ENCODE measurements at places on chromosomes 2 and 18.

- DNase-seq = no peak
Measured at GRCh38 chr2:40824278-40824677, 372.4 kb upstream of the SLC8A1 start.

DNA sequence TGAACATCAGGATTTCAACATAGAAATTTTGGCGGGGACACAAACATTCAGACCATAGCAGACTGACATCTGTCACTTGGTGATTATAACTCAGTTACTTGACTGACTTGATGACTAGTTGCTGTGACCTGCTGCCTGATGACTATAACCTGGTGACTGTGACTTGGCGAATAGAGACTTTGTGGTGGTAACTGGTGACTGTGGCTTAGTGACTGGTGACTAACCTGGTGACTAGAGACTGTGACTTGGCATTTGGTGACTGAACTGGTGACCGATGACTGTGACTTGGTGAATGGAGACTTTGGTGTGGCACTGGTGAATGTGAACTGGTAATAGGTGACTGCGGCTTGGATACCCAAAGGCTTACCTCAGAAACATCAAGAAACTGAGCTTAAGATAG lies 563.1 kb upstream of the FAM98A start:
- no peak for DNase-seq

GRCh38 chr2:219175486-219175885 lies 1.2 kb downstream of the CNPPD1 start:
- no peak for DNase-seq

- no peak for DNase-seq
Measured at GRCh38 chr2:219918944-219919343, 291.5 kb downstream of the SLC4A3 start.

GRCh38 chr2:109265953-109266352 lies 136.9 kb downstream of the SH3RF3 start:
- DNase-seq = no peak

DNA sequence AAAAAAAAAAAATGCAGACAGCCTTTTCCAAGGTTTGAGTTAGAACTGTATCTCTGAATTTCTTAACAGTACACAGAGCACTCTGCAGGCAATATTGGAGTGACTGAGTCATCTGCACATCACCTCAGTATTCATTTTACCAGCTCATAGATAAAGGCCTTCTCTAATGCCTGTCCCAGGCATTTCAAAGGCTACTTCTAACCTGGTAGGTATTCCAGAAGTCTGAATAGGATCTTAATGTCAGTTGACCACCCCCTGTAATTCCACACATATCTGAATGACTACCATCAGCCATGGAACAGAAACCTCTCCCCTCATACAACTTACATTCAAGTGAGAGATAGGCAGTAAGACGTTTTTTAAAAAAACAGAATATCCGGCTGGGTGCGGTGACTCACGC lies 9.0 kb downstream of the METTL21A start:
- DNase-seq = peak; percentile 53

- no peak for DNase-seq
Measured at GRCh38 chr2:137826373-137827372, 137.6 kb upstream of the HNMT start.

DNA sequence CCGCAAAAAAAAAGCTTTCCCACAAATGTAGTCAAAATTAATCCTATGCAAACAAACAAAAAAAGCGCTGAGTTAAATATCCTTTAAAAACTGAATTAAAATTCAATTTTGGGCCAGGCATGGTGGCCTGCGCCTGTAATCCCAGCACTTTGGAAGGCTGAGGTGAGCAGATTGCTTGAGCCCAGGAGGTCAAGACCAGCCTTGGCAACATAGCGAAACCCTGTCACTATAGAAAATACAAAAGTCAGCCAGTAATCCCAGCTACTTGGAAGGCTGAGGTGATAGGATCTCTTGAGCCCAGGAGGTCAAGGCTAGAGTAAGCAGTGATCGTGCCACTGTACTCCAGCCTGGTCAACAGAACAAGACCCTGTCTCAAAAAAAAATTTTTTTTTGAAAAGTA lies 8.8 kb upstream of the MARCHF7 start:
- no peak for DNase-seq

DNA sequence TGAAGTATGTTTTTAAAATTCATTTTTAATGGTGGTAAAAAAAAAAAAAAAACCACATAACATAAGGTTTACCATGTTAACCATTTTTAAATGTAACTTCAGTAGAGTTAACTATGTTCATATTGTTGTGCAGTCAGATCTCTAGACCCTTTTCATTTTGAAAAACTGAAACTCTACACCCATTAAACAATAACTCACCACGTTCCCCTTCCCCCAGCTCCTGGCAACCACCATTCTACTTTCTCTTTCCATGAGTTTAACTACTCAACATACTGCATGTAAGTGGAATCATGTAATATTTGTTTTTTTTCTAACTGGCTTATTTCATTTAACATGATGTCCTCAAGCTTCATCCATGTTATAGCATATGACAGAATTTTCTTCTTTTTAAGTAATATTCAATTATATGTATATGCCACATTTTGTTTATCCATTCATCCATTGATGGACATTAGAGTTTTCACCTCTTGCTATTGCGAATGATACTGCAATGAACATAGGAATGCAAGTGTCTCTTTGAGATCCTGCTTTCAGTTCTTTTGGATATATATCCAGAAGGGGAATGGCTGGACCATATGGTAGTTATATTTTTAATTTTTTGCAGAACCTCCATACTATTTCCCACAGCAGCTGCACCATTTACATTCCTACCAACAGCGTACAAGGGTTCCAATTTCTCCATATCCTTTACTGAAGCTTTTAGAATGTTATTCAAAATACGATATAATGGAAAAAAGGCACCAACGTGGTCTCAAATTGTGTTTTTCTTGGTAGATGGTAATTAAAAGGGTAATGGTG lies 91.0 kb downstream of the SPTBN1 start:
- DNase-seq = no peak

GRCh38 chr2:233049194-233049761 lies 10.9 kb upstream of the INPP5D start:
- DNase-seq = no peak

GRCh38 chr2:200217320-200217719 lies 89.2 kb upstream of the SPATS2L start:
- no peak for DNase-seq

DNA sequence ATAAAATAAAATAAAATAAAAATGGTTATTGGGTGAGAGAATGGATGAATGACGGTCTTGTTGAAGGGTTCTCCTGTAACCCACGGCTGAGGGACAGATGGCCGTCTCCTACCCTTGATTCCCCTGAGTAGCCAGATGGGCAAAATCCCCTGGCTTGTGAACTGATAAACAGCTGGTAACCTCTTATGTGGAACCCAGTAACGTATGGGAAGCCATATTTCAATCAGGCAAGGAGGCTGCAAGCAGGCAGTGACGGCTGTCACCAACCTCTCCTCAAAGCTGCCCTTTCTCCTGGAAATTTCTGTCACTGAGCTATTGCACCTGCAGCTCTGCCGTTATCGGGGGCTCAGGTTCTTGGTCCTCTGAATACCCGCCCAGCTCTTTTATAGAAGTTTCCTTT lies 165.3 kb upstream of the SMAD2 start:
- DNase-seq = no peak

- no peak for DNase-seq
Measured at GRCh38 chr18:21930177-21930576, 189.6 kb downstream of the MIB1 start.

DNA sequence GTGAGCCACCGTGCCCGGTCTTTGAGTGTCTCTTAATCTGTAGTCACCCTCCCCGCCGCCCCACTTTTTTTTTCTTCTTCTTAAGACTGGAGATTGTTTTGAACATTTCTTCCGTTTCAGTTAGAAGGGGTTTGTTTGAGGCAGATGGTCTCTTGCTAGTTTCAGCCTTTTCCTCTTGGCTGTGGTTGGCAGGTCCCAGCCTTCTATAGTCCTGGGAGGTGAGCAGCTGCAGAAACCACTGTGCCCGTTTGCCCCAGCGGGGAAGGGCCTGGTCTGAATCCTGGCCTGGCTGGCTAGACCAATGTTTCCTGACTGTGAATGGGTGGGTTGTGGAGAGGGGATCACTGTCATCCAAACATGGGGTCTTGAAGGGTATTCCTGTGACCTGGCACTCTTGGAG lies 30.1 kb upstream of the MCFD2 start:
- DNase-seq = no peak

DNA sequence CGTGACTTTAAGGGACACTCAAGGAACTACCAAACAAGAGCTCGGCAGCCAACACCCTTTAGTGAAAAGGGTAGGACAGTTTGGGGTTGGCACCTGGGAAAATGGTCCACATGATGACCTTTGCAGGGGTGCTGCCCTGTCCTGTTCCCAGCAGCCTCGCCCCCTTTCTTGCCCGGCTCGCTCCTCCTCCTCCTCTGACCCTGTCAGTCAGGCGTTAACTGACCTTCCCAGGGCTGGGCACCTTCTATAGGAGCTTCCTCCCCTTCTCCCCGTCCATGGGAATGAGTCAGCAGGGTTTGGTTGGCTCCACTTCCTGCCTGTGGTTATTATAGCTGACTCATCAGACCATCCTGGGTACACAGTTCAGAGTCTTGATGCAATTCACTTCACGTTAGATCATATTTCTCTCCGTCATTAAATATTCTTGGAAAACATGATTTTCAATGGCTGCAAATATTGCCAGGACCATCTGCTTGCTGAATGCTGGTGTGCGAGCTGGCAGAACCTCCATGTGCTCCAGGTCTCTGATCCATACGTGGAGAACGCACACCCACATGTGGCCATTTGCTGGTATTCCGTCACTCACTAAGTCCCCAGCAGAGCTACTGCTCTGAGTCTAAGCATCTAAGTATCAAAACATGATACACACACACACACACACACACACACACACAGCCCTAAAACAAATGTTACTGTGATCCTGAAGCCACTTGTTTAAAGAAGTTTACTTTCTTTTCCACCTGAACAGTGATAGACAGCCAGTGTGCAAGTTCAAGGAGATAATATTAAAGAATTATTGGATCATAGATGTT lies 185.0 kb downstream of the ANAPC1 start:
- DNase-seq = peak; percentile 98

DNA sequence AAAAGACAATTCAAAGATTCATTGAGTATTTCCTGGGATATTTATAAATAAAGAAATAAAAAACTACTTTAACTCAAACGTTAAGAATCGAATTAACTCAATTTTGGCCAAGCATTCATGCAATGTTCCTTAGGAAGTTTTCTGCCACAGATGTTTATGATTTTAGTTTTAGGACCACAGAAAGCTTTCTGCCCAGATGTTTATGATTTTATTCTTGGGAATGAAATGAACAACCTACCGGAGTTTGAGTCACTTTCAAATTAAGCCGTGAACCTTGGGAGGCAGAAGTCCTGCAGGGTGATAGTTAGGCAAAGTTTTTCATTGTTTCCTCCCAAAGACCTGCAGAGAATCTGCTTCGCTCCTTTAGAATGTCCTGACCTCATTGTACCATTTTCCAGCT lies 34.7 kb upstream of the MBP start:
- DNase-seq = peak; percentile 43
